ENCODE measurements at places on chromosomes 3 and 15. TPM values are rescaled to one million over a fixed set of nuclear protein-coding genes. Genes with fewer than 3 reads are reported as not detected.

DNA sequence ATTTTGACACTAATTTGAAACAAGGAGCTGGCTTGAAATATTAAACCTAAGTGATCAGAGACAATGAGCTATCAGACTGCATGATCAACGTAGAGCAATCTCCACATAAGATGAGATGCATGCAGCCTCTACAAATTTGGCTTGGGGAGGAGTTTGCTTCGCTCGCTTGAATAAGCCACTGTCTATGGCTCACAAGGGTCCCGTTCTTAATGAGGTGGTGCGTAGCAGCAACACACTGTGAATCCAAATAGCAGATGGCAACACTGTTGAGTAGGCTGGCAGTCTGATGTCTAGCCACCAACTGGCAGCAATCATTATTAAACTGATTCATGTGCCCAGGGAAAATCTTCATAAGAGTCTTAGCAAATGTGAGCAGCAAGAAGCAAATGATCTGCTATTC, 125.4 kb upstream of the CCDC54 start:
- no peaks in the 10 kb centered on the region for H3K4me1 ChIP-seq
- H3K27me3 ChIP-seq = no peaks in the 10 kb centered on the region
- H3K27ac ChIP-seq = no peak overlapping the region

DNA sequence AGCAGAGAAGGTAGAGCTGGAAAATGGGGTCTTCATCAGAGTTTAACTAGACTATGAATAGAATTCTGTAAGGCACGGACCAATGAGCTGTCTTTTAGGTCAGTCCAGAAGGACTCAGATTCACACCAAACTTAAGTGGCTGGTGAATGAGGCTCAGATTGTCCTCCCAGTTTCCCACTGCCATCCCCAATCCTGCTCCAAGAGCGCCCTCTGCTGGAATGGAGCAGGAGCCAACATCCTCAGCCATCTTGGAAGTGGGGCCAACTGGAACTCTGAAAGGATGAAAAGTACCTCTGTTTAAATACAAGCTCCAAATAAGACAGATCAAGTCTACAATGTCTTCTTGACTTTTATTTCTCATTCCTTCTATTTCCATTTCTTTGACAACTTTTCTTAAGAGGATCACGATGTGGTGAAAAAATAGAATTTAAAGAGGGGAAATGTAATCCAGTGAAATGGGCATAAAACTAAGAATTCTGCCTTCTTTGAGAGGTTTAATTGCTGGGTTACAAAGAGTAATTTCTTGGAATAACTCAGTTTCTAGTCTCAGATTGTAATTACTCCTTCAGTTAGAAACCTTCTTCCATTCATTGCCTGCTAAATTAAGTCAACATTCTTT, 217.1 kb upstream of the TPRG1 start:
- no peaks in the 10 kb centered on the region for H3K36me3 ChIP-seq
- no peak overlapping the region for H3K4me3 ChIP-seq
- H3K4me1 ChIP-seq = peaks cover 8% of the 10 kb centered on the region
- peak; percentile 79 for DNase-seq
- no peak overlapping the region for H3K27ac ChIP-seq

GRCh38 chr3:114216186-114216970, 21.0 kb downstream of the ZNF80 start:
- H3K27ac ChIP-seq = no peak overlapping the region
- peak; percentile 3 for DNase-seq
- H3K36me3 ChIP-seq = no peaks in the 10 kb centered on the region
- no peaks in the 10 kb centered on the region for H3K27me3 ChIP-seq

DNA sequence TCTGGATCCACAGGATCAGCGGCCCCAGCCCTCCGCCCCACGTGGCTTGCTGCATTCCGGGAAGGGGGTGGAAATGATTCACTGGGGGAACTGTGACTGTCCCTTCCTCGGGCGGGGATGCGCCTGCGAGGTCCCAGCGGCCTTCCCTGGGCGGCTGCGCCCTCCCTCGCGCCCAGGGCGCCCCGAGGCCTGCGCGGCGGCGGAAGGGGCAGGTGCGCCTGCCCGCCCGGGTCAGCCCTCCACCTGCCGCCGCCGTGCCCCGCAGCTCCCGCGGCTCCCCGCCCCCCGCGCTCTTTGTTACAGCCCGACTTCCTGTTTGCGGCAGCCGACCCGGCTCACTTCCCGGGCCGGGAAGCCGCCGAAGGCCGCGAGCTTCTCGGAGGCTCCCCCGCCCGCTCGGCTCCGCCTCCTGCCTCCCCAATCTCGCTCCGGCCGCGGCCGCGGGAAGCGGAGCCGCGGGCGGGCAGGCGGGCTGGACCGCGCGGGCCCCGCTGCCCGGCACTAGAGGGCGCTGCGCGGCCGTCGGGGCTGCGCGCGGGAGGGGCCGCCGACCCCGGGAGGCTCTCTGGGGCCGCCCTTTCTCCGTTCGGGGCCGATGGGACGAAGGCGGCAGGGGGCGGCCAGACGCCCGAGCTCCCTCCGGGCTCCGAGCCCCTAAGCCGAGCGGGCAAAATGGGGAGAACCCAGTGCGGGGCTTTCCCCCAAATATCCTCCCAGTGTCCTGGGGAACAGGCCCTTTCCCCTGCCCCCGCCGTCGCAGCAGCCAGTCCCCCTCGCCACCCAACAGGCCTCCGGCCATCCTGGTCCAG, 11.5 kb upstream of the CHAC1 start:
- peak overlapping the region; percentile 54 for H3K4me3 ChIP-seq
- H3K27ac ChIP-seq = peak overlapping the region; percentile 78
- peak; percentile 68 for DNase-seq
- H3K27me3 ChIP-seq = no peaks in the 10 kb centered on the region
- H3K36me3 ChIP-seq = no peaks in the 10 kb centered on the region

DNA sequence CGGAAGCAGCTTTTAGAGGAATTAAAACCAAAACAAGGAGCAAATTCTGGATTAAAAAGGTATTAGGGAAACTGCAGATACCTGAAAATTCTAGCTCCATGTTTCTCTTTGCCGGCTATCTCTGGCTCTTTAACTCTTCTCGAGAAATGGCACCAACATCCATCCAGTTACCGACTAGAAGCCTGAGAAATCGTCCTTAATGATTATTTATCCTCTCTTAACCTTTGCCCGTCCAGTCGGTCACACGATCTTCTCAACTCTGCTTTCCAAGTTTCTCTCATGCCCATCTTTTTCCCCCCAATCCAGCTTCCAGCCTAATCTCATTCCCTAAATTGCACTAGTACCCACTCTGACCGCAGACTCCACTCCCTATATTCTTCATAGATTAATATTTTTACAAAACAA, 596 bp upstream of the SGO1 start:
- no peaks in the 10 kb centered on the region for H3K4me1 ChIP-seq
- DNase-seq = no peak
- peak overlapping the region; percentile 90 for H3K27ac ChIP-seq
- peak overlapping the region; percentile 71 for H3K4me3 ChIP-seq
- H3K27me3 ChIP-seq = no peaks in the 10 kb centered on the region
- H3K36me3 ChIP-seq = no peaks in the 10 kb centered on the region

- no peak overlapping the region for H3K27ac ChIP-seq
- peaks cover 2% of the 10 kb centered on the region for H3K4me1 ChIP-seq
- H3K36me3 ChIP-seq = no peaks in the 10 kb centered on the region
- no peak overlapping the region for H3K4me3 ChIP-seq
- no peaks in the 10 kb centered on the region for H3K27me3 ChIP-seq
These were observed 18.4 kb downstream of the AKAP13 start for GRCh38 chr15:85398822-85399221.

GRCh38 chr15:52780172-52780980, 9.8 kb downstream of the ONECUT1 start:
- H3K27me3 ChIP-seq = peaks cover 43% of the 10 kb centered on the region
- no peaks in the 10 kb centered on the region for H3K36me3 ChIP-seq
- no peak overlapping the region for H3K27ac ChIP-seq
- no peaks in the 10 kb centered on the region for H3K4me1 ChIP-seq
- peak; percentile 54 for DNase-seq

GRCh38 chr15:100788418-100789105, 91.1 kb upstream of the ALDH1A3 start:
- H3K4me1 ChIP-seq = no peaks in the 10 kb centered on the region
- H3K27ac ChIP-seq = no peak overlapping the region
- no peak overlapping the region for H3K4me3 ChIP-seq
- no peaks in the 10 kb centered on the region for H3K36me3 ChIP-seq

- peaks cover 1% of the 10 kb centered on the region for H3K36me3 ChIP-seq
- DNase-seq = peak; percentile 88
- H3K27me3 ChIP-seq = no peaks in the 10 kb centered on the region
- H3K4me3 ChIP-seq = no peak overlapping the region
- peaks cover 8% of the 10 kb centered on the region for H3K4me1 ChIP-seq
These were observed 49.2 kb downstream of the MBNL1 start for GRCh38 chr3:152317956-152318355.

- DNase-seq = peak; percentile 98
- H3K36me3 ChIP-seq = no peaks in the 10 kb centered on the region
- peaks cover 26% of the 10 kb centered on the region for H3K4me1 ChIP-seq
- H3K27ac ChIP-seq = peak within 1 kb of the TSS; percentile 81
- H3K4me3 ChIP-seq = peak within 1 kb of the TSS; percentile 89
- H3K27me3 ChIP-seq = no peaks in the 10 kb centered on the region
These were observed at the start of gene TLE3 for GRCh38 chr15:70097321-70098152. TSS of gene TLE3 (minus strand) at chr15:70097917. CDS start at chr15:70096798, 1,119 bp downstream.

DNA sequence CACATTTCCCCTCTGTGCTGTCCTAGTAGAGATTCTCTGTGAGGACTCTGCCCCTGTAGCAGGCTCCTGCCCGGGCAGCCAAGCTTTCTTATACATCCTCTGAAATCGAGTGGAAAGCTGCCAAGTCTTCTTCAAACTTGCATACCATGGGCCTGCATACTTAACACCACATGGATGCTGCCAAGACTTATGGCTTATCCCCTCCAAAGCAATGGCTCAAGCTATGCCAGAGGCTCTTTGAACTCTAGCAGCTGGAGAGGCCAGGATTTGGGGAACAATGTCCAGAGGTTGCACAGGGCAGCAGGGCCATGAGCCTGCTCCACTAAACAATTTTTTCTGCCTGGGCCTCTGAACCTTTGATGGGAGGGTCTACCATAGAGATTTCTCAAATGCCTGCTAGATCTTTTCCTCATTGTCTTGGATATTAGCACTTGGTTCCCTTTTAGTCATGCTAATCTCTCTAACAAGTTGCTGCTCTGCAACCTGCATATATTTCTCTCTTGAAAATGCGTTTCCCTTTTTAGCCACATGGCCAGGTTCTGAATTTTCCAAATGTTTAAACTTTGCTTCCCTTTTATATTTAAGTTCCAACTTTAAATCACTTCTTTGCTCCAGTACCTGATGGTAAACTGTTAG, 6.1 kb upstream of the PLSCR4 start:
- H3K4me1 ChIP-seq = peaks cover under 1% of the 10 kb centered on the region
- DNase-seq = peak; percentile 62
- H3K36me3 ChIP-seq = no peaks in the 10 kb centered on the region
- H3K4me3 ChIP-seq = no peak overlapping the region
- H3K27ac ChIP-seq = no peak overlapping the region

- no peak for DNase-seq
- H3K4me1 ChIP-seq = no peaks in the 10 kb centered on the region
- no peaks in the 10 kb centered on the region for H3K27me3 ChIP-seq
- no peaks in the 10 kb centered on the region for H3K36me3 ChIP-seq
- no peak overlapping the region for H3K4me3 ChIP-seq
These were observed 124.6 kb downstream of the TMEM108 start for GRCh38 chr3:133162670-133163305.

DNA sequence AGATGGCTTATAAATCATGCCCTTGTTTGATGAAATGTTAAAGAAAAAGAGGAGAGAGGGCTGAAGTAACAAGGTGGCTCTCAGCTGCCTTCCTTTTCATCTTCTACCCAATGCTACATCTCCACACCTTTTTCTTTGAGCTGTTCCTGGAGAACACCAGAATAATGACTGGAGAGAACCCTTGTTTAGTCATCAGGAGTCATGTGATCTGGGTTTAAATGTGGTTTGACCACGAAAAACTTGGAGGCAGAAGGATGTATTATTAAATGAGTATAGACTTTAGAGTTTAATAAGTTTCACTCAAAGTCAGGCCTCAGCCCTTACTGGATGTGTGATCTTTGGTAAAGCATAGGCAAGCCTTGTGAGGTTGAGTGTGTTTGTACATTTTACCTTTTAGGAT, 230.3 kb upstream of the TBL1XR1 start:
- no peak overlapping the region for H3K4me3 ChIP-seq
- DNase-seq = peak; percentile 50
- no peaks in the 10 kb centered on the region for H3K36me3 ChIP-seq
- no peaks in the 10 kb centered on the region for H3K27me3 ChIP-seq
- no peaks in the 10 kb centered on the region for H3K4me1 ChIP-seq
- no peak overlapping the region for H3K27ac ChIP-seq

DNA sequence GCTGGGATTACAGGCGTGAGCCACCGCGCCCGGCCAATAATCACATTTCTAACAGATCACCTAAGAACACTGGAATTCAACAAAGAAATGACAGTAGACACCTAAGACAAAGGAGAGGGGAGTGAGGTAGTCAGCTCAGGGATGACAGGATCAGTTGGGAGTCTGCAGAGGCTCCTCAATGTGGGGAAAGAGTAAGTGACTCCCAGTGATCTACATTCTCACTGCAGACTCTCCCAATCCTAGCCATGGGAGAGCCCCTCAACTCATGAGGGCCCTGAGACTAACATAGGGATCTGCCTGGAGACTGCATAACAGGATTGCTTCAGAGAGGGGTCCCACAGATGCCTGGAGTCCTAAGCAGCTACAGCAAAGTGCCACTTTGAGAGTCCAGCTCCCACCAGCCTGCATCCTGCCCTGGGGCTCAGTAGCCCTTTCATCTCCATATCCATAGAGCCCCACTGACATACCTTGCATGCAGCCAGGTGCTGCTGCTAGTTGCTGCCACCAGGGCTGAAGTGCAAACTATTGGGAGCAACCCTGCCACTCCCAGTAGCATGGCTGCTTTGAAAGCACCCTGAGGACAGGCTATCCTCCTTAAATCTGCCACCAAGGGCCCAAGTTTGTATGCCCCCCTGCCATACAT, 21.8 kb upstream of the PFN2 start:
- no peak overlapping the region for H3K4me3 ChIP-seq
- H3K27me3 ChIP-seq = no peaks in the 10 kb centered on the region
- no peak for DNase-seq
- H3K36me3 ChIP-seq = no peaks in the 10 kb centered on the region

SCG3 gene
- total RNA-seq = not detected

ANKUB1 gene
- not detected for total RNA-seq

KCNMB3 gene
- 1.5 TPM for total RNA-seq

TTC21A gene
- 1.5 TPM for total RNA-seq

EFCAB12 gene
- under 0.01 TPM for total RNA-seq

THRB gene
- 7.4 TPM for total RNA-seq

HRG gene
- not detected for total RNA-seq

NMNAT3 gene
- 2.8 TPM for total RNA-seq

GADL1 gene
- 2.6 TPM for total RNA-seq

SHISA5 gene
- total RNA-seq = 92.7 TPM

EFL1 gene
- 21.8 TPM for total RNA-seq

ABCF3 gene
- 65.1 TPM for total RNA-seq

GNB4 gene
- total RNA-seq = 49.6 TPM
